CD4-positive, alpha-beta T cell treated with Interleukin-10 for 1 hour (primary cell): ENCODE measurements at places on chromosomes 1 and 21.
A peak's percentile ranks its signal among the peaks of the same experiment; 100 is the strongest.

DNA sequence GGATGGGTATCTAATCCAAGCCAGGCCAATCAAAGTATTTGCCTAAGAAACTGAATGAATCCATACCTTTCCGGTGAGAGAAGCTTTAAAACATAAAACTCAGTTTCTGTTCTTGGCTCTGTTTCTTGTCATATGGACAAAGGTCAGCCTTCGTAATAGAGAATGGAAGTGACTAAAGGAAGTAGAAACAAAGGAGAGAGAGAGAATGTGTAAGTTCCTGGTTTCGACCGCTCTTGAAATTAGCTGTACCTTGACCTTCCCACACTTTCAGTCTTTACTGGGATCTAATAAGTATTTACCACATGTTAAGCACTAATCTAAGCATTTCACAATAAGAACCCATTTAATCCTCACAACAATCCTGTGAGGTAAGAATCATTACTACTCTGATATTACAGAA, 19.6 kb upstream of the CLCA4 start:
- DNase-seq: no peak

DNA sequence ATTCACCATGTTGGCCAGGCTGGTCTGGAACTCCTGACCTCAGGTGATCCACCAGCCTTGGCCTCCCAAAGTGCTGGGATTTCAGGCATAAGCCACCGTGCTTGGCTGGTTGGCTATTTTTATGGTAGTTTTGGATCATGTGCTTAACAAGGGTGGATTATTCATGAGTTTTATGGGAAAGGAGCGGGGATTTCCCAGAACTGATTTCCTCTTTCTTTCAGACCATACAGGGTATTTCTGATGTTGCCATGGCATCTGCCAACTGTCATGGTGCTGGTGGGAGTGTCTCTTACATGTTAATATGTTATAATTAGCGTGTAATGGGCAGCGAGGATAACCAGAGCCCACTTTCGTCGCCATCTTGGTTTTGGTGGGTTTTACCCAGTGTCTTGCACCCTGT, 3.2 kb downstream of the TRPM2 start:
- no peak for DNase-seq

DNA sequence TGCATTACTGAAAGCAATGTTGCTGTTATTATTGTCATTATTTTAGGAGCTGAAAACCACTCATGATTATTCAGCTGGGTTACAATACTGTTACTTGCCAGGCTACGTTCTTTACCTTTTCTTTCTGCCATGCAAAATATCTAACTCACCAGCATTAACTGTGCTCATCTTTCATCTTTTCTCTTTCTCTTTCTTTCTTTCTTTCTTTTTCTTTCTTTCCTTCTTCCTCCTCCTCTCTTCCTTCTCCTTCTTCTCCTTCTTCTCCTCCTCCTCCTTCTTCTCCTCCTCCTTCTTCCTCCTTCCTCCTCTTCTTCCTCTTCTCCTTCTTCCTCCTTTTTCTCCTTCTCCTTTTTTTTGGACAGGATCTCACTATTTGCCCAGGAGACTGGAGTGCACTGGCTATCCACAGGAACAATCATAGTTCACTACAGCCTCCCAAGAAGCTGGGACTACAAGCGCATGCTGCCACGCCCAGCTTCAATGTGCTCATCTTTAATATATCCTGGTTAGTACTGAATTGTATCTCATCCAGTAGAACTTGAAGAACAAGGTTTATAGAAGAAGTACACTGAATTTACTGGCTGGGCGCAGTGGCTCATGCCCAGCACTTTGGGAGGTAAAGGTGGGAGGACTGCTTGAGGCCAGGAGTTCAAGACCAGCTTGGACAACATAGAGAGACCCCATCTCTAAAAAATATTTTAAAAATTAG, 6.9 kb upstream of the ZMYM4 start:
- DNase-seq: no peak

DNA sequence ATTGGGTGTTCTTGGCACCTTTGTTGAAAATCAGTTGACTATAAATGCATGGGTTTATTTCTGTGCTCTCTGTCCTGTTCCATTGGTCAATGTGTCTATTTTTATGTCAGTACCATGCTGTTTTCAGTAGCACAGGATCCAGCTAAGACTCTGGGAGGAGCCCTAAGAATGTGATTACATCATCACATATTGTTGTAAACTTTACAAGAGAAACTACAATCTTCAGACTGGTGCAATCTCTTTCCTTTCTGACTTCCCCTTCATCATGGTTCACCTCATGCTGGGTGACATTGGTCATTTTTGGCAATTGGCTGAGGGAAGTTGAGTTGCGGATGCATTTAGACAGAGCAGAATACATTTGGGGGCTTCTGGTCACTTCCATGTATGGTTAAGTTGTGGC, 88.4 kb downstream of the C21orf91 start:
- peak; percentile 3 for DNase-seq

DNA sequence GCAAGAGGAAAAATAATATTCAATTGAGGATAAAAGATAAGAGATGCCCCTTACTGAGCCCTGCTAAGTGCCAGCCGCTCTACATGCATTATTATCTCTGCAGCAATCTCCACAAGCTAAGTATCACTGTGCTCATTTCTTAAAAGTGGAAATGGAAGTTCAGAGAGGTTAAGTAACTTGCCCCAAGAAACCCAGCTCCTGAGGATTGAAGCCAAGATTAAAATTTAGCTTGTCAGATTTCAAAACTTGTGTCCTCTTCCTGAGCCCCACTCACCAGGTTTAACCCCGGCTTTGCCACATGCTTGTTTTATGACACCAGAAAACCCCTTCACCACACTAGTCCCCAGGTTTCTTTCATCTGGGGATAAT, 11.2 kb upstream of the PAX7 start:
- DNase-seq: no peak

- DNase-seq: peak; percentile 22
Observed at GRCh38 chr1:29236712-29237128, 398 bp downstream of the PTPRU start.

DNA sequence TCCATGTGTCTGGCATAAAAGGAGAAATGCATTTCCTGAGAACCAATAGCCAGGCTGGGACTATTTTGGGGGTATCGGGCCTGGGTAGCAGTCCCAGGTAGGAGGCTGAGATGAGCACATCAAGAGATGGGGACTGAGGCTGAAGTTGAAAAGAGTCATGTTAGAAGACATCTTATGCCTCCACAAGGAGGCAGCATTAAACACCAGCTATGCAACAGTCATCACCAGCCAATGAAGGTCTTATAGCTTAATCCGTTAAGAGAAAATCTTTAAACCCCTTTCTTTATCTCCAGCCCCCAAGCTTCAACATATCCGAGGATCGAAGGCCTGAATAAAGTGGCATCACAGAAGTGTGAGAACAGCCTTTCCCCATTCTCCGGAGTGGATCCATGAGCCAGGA, 640.7 kb upstream of the PTBP2 start:
- no peak for DNase-seq

DNA sequence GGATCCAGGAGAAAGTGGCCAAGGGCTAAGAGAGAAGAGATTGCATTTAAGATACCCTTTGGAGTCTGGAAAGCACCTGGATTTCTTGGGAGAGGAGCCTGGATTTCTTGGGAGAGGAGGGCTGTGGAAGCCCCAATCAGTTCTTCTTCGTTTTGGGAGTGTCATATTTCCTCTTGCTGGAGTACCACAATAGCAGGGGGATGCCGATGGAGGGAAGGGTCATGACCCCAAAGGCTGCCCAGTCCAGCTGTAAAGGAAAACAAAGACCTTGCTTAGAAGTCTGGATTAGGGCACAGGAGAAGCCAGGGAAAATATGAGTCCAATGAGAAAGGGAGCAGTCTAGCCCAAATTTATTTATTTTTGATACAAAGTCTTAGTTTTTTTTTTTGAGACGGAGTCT, 11.3 kb downstream of the SSR2 start:
- DNase-seq: no peak

DNA sequence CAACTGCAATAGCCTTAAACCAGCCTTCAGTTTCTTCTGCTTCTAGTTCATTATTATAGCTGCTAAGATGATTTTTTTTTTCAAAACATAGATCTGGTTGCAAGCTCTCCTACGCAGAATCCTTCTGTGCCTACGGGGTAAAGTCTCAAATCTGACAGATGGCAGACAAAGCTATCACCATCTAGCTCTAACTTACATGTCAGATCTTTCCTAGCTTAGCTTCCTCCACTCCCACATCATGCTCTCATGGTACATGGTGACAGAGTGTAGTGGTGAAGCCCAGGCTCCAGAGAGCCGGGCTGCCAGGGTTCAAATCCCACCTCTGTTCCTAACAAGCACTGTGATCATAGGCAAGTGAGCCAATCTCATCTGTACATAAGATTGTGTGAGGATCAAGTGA, 24.2 kb upstream of the GUCA2B start:
- no peak for DNase-seq

GRCh38 chr1:44905276-44905675, 62.2 kb upstream of the PTCH2 start:
- no peak for DNase-seq

GRCh38 chr21:32184485-32184884, 94.4 kb downstream of the MIS18A start:
- no peak for DNase-seq

DNA sequence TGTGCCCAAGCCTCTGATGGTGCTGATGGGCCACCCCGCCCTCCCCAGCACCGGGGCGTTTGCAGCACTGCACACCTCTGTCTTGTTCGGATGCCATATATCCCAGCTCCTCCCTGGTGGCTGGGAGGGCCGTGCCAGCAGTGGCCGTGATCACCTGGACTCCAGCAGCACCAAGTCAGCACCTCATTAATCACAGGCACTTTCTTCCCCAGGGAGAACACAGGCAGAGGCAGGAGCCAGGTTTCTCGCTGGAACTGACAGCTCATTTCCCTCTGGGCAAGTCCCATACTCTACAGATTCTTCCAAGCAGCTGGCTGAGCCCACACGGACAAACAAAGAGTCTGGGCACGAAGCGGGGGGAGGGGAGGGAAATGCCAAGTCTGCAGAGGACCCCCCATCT, 141.7 kb upstream of the EDN2 start:
- DNase-seq: no peak

DNA sequence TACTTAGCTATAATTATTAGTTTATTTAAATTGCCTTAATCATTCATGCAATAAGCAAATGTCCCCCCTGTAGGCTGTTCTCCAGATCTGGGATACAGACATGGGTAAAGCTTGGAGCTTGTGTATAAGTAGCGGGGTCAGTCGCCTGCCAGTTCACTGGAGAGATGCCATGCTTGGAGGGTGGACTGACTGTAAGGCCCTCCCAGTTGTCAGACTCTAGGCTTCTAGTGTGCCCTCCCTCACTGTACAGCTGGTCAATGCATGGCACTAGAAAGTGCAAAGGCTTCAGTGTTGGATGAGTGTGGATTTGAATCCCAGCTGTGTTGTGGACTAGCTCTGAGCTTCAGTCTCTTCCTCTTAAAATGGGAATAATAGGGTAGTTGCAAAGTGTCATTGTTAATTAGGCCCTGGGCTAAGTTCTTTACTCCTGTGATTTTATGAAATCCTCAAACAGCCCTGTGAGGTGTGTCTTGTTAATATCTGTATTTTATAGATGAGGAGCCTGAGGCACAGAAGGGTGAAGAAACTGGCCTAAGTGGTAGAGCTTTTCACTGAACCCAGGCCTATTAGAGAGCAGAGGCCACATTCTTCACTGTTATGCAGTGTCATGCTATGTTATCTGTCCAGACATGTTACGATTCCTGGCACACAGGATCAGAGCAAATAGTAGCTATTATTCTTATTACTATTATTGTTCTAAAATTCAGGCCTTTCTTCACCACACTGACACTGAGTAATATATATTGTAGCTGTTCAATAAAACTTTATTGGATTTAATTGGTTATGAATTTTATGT, 85.9 kb downstream of the ROR1 start:
- DNase-seq: no peak

DNA sequence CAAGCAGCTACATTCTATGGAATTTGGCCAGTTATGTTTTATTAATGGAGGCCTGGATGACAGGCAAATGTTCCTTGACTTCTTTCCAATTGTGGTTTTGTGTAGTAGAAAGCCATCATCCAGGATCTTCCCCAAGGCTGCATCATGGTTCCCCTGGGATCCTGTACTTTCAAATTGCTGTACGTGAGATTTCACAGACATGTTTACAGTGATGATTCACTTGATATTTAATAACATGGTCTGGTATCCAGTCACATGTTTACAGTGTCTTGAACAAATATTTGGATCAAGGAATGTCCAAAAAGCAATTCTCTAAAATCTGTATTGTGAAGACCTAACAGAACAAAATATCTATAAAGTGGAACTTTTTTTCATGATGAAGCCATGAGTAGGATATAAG, 68.3 kb upstream of the ST6GALNAC3 start:
- DNase-seq: no peak

DNA sequence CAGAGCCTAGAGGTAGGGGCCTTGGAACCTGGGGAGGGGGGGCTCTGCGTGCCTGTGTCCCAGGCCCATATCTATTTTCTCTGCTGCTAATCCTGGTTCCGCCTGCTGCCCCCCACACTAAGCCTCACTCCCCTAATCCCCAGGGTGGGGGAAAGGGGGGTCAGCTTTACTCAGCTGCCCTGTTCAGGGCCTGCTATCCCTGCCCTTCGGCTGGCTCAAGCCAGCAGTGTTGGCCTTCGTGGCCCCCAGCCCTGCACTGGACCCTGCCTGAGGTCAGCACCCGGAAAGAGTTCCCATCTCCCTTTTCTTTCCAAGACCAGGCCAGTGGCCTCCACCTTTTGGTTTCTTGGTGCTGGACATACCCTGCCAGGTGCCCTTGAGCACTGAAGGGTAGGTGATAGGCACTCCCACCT, 8.4 kb downstream of the ZBTB7B start:
- DNase-seq: no peak

DNA sequence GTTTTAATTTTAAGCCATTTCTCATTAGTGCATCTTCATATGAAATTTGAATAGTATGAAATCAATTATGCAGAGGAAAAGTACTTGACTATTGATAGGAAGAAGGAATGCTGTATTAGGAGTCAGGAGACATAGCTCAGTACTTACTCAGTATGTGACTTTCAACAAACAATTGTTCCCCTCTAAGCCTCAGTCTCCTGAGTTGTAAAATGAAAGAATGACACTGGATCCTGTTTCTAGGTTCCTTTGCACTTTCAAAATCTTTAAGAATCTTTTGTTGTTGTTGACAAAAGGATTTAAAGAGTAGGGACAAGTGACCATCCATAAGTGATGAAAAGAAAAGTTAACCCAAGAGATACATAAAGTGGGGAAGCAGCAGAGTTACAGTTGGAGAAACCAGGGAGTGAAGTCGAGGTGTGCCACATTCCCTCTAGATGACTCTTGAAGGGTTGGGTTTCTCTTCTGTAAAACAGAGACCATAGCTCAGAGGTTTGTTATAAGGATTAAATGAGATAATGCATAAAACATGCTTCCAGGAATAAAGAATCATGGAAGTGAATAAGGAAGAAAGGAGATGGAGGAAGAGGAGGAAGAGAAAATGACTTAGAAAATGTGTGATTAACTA, 105.7 kb upstream of the KCNJ15 start:
- DNase-seq: no peak

DNA sequence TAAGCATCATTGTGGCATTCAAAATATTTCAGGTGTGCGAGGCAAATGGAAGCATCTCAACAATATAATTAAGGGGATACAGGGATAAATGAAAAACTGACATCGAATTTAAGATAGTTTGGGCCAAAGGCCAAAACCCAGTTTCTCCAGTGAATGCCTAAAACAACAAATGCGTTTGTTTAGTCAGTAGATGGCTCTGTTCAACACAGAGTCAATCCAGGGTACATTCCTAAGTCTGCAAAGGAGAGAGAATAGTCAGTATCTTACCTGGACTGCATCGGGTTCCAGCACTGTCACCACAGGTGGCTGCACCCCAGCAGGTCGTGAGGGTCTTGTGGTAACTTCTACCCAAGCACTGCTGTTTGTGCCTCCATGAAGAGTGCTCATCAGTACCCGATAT, 321.1 kb downstream of the KCTD3 start:
- no peak for DNase-seq

- DNase-seq: no peak
Observed at GRCh38 chr1:183417772-183418491, at the start of gene NMNAT2. Gene NMNAT2, minus strand, starts transcription at chr1:183418380. Its CDS starts 113 bp downstream, at chr1:183418267.

GRCh38 chr1:159934136-159935039, 9.1 kb upstream of the TAGLN2 start:
- no peak for DNase-seq
